Body of pancreas (tissue), 4 donors: ENCODE measurements at places on chromosomes 7 and 10. TPM values are rescaled to one million over a fixed set of nuclear protein-coding genes. Genes with fewer than 3 reads are reported as not detected.

PARD3 gene
- 48.5 TPM for total RNA-seq

PTPRZ1 gene
- total RNA-seq = 1.6 TPM

CFAP70 gene
- 8.8 TPM for total RNA-seq

GRCh38 chr10:13505052-13505680 lies 23.6 kb downstream of the BEND7 start:
- no peaks in the 10 kb centered on the region for H3K4me1 ChIP-seq
- H3K36me3 ChIP-seq = no peaks in the 10 kb centered on the region
- H3K27ac ChIP-seq = no peak overlapping the region
- no peak for DNase-seq
- no peaks in the 10 kb centered on the region for H3K27me3 ChIP-seq
- no peak overlapping the region for H3K4me3 ChIP-seq

DNA sequence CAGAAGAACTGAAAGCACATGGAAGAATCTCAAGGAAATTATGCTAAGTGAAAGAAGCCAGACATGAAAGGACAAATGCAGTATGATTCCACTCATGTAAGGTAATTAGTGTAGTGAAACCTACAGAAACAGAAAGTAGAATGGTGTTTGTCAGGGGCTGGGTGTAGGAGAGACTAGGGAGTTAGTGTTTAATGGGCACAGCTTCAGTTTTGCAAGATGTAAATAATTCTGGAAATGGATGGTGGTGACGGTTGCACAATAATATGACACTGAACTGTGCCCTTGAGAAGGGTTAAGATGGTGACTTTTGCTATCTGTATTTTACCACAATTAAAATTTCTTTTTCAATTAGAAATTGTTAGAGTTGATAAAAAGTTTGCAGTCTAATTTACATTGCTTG lies 157.3 kb upstream of the ADCY1 start:
- no peaks in the 10 kb centered on the region for H3K27me3 ChIP-seq
- H3K4me1 ChIP-seq = no peaks in the 10 kb centered on the region
- no peaks in the 10 kb centered on the region for H3K36me3 ChIP-seq
- no peak overlapping the region for H3K27ac ChIP-seq

DNA sequence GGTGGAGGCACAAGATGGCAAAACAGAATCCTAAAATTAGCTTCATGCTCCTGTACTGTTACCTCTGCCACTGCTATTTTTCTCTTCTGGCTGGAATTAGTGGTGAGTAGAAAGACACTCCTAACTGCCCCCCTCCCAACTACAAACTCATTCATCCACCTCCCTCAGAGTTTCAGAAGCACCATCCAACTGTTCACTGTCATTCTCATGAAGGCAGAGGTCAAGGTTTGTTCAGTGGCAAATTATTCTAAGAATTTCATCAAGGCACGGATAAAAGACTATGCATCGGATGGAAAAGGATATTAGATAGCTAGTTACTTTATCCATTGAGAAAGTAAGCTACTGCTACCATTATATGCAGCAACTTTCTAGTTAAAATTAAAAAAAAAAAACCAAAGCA lies 59.7 kb downstream of the LRGUK start:
- no peak for DNase-seq
- H3K4me3 ChIP-seq = no peak overlapping the region
- H3K27me3 ChIP-seq = no peaks in the 10 kb centered on the region
- H3K27ac ChIP-seq = no peak overlapping the region

DNA sequence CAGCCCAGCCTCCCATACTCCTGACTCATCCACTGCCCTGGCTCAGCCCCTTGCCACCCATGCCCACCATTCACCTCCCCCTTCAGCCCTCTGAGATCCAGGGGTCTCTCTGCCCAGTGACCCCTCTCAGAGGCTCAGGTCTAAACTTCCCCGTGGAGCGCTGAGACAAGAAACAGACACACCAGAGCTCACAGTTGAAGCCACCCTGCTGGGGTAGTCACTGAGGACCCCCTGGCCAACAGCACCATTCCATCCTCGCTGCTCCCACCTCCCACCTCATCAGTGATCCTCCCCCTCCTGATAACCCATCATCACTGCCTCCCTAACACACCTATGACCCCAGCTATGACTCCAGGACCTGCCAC lies 100.7 kb downstream of the GRID1 start:
- H3K4me3 ChIP-seq = no peak overlapping the region
- peaks cover 5% of the 10 kb centered on the region for H3K4me1 ChIP-seq
- no peaks in the 10 kb centered on the region for H3K27me3 ChIP-seq
- no peak overlapping the region for H3K27ac ChIP-seq
- DNase-seq = no peak
- no peaks in the 10 kb centered on the region for H3K36me3 ChIP-seq

- H3K4me3 ChIP-seq = no peak overlapping the region
- DNase-seq = no peak
- no peaks in the 10 kb centered on the region for H3K36me3 ChIP-seq
- H3K27me3 ChIP-seq = no peaks in the 10 kb centered on the region
- H3K27ac ChIP-seq = no peak overlapping the region
Measured at GRCh38 chr7:126570845-126571244, 681.9 kb downstream of the GRM8 start.
